ENCODE measurements at places on chromosomes 7 and 10. TPM values are rescaled to one million over a fixed set of nuclear protein-coding genes. Genes with fewer than 3 reads are reported as not detected.

DLD gene
- 62.7 TPM for total RNA-seq

DDC gene
- total RNA-seq = not detected

ARHGEF5 gene
- 2.6 TPM for total RNA-seq

CALML5 gene
- not detected for total RNA-seq

WIPF3 gene
- total RNA-seq = 0.51 TPM

DNA sequence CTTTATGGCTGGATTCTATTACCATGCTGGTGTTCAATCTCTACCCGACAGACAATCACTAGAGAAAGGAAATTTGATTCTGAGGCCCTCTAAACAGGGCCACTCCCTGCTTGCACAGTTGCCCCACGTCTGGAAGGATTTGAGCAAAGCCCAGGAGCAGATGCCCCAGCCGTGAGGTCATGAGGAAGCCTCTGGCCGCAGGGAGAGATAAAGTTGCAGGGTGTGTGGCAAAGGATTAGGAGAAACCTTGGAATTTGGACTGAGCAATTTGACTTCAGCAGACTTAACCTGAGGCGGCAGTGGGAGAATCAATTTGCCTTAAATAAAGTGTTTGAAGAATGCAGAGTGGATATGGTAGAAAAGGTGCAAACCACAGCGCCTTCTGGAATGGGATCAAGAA, 40.2 kb upstream of the KLF6 start:
- DNase-seq = no peak

DNA sequence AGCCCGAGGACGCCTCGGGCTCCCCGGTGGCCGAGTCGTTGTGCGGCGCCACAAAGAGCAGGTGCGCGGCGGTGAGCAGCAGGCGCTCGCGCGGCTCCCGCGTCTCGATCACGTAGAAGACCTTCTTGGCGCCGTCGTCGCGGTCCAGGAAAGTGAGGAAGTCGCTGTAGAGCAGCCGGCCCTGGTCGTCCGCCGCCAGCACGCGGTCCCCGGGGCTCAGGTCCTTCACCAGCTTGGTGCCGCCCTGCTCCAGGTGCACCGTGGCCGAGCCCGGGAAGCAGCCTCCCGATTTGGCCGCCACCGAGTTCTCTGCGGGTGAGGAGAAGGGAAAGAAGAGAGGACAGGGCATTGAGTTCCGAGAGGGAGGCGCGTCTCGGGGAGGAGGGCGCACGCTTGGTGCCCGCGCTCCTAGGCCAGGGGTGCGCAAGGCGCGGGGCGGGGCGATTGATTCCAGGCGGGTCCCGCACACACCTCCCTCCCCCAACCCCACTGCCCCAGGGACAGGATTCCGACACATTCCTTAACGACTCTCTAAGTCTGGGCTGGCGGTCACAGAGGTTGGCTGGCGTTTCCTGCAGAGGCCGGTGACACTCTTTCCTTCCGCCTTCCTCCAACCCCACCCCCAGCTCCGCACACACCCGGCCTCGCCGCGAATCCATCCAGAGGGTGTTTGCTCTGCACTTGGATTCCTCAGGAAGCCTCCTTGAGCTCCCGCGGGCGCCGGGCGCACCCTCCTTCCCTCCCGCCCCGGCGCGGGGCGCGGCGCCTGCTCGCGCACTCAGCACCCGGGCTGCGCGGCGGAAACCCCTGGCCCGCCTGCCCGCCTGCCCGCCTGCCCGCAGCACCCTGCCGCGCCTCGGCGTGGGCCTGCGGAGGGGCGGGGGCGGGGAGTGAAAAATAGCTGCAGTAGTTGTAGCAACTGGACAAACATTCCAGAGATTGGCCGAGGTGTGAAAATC, 8.6 kb downstream of the SHH start:
- DNase-seq = peak; percentile 91

GRCh38 chr10:12187321-12187905, 8.3 kb downstream of the NUDT5 start:
- DNase-seq = no peak

DNA sequence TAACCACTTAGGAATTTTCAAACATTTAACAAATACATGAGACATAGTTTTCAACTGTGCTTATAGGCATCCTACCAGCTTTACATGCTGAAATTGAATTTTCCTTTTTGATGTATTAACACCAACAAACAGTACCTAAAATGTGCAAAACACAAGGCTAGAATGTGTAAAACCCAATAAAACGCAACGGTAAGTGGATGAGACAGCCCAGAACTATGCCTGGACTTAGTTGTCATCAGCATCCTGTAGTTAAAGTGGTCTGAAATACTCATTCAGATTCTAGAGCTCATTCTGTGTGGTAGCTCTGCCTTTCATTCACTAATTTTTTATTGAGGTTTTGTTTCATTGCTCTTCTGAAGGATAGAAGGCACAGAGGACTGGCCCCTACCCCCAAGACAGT, 137.1 kb downstream of the BMPER start:
- DNase-seq = no peak

DNA sequence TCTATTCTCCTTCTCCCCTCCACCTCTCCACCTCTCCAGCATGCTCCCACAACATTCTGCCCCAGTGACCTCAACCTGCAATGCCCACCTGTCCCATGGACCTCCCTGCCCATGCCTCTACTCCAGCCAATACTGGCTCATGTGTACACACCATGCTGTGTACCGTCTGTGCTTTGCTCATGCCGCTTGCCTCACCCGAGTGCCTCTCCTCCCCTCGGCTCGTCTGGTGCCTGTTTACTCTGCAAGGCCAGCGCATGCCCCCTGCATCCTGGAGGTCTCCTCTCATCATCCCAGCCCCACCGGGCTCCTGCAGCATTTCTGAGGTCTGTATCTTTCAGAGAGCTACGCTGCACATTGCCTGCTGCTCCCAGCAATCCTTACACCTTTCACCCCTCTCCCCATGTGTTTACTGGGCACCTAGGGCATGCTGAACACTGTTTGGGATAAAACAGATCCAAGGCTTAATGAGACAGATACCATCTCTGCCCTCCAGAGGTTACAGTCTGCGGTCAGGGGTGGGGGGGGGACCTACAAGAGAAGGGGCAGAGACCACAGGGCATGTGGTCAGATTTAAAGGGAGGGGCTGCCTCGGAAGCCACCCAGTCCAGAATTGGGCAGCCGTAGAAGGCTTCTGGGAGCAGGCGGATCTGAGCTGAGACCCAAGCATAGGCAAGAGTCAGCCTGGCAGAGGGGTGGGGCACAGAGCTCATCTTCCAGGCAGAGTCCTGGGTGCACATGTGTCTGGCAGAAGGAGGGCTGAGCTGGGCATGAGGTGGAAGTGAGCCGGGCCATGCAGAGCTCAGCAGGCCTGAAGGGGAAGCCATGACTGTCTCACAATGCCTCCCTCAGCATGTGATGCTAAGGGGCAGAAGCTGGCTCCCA, 29.6 kb upstream of the PSAP start:
- no peak for DNase-seq

DNA sequence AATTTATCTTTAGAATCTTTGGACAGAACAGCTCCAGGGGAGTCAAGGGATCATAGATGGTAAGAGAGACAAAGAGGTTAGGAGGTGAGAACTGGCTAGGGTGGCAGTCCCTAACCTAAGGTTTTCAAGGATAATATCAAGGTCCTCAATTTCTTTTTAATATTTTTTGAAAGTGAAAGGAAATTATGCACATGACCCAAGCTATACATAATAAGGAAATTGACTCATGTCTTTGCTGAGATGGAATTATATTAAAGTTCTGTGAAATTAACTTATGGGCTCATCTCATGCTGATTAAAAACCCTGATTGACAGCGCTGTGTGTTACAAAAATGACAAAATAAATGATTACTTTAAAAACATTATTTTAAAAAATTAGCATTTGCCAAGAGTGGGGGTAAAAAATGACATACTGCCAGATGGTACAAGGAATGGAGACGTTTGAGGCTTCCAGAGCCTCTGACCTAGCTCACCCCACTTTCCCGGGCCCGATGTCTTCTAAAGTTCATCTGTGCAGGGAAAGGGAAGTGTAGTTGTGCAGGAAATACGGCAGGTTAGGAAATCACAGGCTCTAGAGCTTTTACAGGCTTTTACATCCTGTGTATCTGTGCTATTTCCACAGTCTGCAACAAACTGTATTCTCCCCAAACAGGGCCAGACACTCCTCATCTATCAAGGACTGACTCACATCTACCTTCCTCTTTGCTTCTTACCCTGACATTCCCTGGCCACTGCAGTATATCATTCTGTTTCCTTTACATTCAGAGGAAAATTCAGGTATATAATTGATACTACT, 185.6 kb upstream of the PRSS58 start:
- DNase-seq = no peak

- no peak for DNase-seq
Observed at GRCh38 chr7:98616381-98617050, 569 bp upstream of the NPTX2 start.

GRCh38 chr7:2824678-2825461, 19.2 kb downstream of the GNA12 start:
- DNase-seq = no peak

DNA sequence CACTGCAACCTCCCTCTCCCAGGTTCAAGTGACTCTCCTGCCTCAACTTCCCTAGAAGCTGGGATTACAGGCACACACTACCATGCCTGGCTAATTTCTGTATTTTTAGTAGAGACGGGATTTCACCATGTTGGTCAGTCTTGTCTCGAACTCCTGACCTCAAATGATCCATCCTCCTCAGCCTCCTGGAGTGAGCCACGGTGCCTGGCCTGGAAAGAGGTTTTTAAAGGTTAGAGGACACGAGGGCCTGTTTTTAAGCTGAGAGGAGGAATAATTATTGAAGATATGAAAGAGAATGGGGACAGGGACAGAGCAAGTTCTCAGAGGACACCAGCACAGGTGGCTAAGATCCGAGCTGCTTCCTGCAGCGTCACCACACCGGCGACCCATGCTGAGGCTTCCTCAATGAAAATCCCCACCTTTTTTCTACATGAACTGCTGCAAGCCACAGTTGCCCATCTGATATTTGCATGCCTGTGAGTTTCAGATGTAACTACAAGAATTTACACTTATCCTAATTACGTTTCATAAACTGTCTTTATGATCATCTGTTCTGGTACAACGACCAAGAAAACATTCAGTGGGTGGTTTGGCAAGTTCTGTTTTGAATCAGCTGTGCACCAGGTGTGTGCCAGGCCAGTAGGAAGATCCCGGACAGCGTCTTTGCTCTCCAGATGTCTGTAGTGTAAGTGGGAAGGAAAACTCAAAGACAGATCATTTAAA, 76.0 kb downstream of the HIP1 start:
- peak; percentile 22 for DNase-seq

DNA sequence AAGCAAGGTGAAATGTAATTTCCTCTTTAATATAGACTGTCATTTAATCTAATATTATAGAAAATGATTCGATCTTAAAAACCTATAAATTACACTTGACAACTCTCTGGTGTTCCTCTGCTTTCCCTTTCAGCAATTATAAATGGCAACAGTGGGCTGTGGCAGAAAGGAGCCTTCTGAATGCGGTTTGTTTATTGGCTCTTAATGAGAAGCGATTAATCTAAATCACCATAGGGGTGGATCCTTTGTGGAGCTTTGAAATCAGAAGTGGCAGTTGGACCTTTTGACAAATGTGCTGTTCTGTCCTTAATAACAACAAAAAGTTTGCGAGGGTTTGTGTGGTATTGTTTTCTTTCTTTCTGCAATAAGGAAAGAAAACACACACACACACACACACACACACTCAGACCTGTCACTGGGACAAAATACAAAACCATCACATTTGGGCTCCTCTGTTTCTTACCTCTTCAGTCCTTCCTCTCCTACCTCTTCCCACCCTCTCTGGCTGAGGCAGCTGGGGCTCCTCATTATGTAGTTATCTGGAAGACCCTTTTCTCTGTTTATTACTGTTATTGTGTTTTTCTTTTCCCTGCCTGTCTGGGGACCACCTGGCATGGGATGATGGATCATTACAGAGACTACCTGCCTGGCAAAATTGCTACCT, 316.2 kb downstream of the SORCS3 start:
- no peak for DNase-seq

- DNase-seq = no peak
Observed at GRCh38 chr7:85103962-85104361, 82.9 kb downstream of the SEMA3D start.

DNA sequence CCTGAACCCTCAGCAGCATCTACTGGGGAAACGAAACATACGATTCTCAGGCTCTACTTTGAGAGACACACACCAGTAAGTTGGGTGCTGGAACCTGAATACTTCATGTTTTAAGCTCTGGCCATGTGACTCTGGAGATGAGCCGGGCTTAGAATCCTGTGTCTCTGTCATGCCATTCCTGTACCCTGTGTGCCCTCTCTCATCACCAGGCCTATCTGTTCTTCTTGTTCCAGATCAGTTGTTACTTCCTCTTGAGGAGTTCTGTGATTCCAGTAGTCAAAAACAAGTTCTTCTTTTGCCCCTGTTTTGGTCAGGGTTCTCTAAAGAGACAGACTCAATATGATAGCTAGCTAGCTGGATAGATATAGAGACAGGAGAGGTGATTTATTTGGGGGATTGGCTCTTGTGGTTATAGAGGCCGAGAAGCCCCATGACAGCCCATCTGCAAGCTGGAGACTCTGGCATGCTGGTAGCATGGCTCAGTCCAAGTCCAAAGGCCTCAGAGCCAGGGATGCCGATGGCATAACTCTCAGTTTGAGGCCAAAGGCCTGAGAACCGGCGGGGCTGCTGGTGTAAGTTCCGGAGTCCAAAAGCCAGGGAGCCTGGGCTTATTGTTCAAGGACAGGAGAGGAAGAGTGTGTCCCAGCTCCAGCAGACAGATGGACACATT, 54.3 kb downstream of the CHN2 start:
- DNase-seq = no peak

GRCh38 chr10:132549371-132549770, 11.8 kb downstream of the INPP5A start:
- peak; percentile 81 for DNase-seq

DNA sequence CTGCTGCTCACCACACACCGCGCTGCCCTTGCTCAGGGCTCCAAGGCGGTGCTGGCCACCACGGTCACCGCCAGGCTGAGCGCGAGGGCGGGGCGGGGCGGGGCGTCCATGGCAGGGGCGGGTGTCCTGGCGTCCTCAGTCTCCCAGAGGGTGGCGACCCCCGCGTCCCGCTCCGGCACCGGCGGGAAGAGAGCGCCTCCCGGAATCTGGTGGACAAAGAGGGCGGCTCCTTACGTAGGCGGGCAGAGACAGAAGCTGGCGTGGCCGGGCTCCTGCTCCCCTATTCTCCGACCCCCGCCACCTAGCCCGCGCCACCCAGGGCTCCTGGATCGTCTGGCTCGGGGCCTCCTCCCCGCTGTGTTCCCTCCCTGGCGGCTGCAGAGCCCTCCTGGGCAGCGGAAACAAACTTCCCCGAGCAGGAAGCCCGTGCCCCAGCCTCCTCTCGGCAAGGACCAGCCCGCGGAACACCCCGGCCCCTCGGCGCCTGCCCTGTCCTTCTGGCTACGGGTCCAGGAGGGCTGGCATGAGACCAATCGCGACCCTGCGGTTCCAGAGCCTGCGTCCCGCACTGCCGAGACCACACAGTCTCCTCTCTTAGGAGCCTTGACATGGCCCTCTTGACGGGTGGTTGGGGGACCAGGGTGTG, 133.8 kb upstream of the ZNF92 start:
- DNase-seq = no peak

DNA sequence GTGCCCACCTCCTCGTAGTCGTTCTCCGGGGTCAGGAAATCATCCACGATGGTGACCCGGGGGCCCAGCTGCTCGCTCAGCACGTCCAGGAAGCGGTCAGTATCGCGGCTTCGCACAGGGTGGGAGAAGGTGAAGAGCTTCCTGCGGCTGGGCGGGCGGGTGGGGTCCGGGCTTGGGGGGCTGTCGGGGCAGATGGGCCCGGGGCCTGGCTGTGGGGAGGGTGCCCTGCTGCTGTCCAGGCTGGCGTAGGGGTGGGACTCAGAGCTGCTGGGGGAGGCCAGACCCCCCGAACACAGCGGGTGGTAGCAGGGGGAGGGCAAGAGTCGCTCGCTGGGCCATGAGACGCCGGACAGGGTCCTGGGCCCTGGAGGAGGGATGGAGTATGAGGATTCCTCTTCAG, 42.3 kb downstream of the GRID2IP start:
- DNase-seq = no peak

GRCh38 chr10:76436981-76437380, 1005.6 kb downstream of the LRMDA start:
- DNase-seq = no peak

Measured in chondrocyte (in vitro differentiated cells).